ENCODE measurements at places on chromosomes 12 and 14.

DNA sequence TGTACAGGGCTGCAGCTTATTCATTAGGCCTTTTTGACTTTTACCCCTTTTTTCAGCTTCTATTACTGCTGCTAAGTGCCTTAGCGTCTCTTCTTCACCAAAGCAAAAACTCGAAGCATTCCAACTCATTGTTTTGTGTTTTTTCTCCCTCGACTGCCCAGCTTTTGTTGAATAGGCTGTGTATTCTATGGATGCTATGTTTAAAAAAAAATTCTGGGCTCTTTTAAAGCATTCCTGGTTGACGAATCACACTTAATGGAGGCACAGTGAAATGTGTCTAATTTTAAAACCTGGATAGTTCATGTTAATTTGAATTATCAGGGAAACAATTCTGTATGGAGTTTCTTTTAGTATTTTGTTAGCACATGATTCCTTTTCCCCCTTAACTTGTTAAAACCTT, 29.7 kb downstream of the KTN1 start:
- no peak for DNase-seq

- no peak for DNase-seq
These were observed 91.6 kb upstream of the PAWR start for GRCh38 chr12:79782172-79782900.

GRCh38 chr12:124713041-124713435, 145.6 kb upstream of the NCOR2 start:
- no peak for DNase-seq

DNA sequence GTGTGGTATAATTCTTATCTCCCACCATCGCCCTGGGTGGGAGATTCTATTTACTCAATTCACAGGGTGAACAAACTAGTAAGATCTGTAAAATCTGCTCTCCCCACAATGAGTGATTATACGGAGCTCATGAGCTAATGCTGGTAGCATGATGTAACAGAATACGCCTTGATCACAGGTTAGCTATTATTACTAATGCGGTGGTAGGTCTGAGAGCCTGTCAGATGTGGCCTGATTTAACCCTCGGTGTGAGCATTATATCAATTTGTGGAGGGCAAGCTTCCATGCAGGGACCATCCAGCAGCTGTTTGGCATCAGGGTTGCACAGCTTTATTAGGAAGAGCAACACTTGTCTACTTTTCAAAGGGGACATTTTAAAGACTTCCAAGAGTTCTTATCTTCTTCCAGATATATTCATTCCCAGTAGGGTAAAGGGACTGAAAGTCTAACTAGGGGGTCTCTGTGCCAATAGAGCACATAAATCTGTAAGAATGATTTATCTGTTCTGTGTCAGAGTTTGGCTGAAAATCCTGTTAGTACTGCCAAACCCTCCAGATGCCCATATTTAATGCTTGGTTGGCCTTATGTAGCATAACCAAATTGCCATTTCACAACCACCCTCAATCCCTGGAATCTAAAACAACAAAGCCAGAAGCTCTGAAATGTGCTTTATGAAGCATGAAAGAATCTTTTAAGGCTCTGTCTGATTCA, 18.7 kb downstream of the TSHR start:
- DNase-seq: no peak

DNA sequence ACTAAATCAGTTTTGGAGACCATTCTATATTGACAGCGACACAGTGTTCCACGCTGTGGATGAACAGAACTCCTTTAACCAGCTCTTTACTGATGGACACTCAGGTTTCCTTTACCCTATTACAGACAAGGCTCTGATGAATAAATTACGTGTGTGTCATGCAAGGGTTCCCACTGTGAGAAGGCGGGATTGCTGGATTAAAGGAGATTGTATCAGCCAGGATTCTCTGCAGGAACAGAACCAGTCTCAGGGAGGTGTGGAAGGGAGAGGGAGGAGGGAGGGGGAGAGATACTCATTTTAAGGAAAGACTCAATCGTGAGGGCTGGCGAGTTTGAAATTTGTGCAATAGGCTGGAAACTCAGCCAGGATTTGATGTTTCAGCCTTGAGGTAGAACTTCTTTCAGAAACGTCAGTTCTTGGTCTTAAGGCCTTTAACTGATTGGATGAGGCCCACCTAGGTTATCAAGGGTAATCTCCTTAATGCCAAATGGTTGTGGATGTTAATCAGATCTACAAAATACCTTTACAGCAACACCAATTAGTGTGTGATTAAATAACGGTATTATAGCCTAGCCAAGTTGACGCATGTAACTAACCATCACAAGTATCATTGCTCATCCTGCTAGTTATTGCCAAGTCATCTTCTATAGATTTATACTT, 104.0 kb downstream of the GCH1 start:
- DNase-seq: no peak

GRCh38 chr12:58557171-58557570, 363.1 kb downstream of the LRIG3 start:
- no peak for DNase-seq

- no peak for DNase-seq
These were observed 26.7 kb downstream of the C12orf75 start for GRCh38 chr12:105357162-105357691.

GRCh38 chr14:39641224-39641623, 209.0 kb upstream of the FBXO33 start:
- DNase-seq: no peak

DNA sequence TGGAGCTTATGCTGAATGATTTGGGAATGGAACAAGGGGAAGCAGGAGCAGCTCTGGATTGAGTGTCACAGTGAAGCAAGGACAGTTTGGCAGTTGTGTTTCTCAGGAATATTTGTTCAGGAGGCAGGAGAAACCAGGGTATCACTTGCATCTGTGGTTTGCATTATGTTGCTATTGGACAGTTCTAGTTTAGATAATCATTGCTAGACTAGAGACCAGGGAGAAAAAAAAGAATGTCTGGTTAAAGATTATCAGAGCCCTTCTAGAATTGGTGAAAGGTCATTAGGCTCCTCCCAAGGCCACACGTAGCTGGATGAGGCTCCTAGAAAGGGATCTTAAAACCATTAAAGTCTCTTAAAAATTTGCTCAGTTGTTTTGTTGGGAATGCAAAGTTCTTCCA, 17.0 kb upstream of the SRSF5 start:
- DNase-seq: no peak

- DNase-seq: no peak
These were observed 48.8 kb downstream of the SLC38A1 start for GRCh38 chr12:46219877-46220655.

GRCh38 chr14:88297306-88297705, 25.8 kb downstream of the KCNK10 start:
- DNase-seq: no peak

DNA sequence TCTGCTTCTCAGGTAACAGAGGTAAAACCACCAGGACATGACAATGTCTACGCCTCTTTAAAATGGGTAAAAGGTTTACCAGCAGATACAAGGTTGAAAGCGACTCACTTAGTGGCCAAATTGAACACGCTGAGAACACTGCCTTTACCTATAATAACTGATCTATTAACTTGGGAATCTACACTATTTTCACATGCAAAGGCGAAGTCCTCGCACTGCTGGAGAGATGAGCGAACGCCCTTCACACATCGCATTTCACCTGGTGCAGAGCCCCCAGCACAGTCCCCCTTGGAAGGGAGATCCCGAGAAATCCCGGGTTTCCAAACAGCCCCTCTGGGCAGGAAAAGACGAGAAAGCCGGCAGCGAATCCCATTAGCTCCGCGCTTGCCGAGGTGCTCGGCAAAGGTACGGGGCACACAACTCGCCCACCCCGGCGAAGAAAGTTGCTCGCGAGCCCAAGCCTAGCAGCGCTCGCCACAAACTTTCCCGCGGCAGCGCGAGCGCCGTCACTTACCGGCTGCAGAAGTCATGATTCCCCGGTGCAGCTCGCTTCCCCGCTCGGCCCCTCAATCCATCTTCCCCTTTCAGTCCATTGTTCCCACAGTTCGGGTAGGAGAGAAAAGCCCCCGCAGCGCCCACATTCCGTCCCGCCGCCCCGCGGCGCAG, 423 bp downstream of the FGD6 start:
- no peak for DNase-seq

- DNase-seq: no peak
These were observed 168.1 kb downstream of the PRKCH start for GRCh38 chr14:61489512-61489911.

DNA sequence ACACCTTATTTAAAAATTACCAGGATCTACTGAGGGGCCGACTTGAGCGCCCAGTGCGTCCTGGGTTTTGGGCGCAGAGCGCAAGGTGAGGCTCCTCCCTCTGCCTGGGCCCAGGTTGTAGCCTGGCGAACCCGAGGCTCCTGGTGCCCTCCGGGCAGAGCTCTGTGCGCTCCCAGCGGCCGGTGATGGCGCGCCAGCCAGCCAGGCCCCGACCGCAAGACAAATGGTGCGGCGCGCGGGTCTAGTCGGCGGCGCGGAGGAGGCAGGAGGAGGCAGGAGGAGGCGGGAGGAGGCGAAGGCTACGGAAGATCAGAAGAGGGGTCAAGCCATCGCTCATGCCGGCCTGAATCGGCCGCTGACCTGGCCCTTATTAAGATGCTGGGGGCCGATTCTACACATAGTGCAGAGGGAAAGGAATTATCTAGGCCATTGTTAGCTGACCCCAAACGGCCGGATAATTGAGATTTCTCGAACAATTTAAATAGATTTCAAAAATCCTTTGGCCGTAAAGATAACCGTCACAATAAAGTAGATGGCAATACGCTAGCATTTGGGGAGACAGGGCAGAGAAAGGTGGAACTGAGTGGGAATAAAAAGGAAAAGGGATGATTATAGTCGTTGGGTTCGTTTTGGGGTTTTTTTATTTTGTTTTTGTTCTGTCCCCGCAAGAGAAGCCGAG, 2.8 kb downstream of the TBX5 start:
- no peak for DNase-seq

GRCh38 chr12:65595016-65595560, 229.2 kb upstream of the HMGA2 start:
- no peak for DNase-seq

DNA sequence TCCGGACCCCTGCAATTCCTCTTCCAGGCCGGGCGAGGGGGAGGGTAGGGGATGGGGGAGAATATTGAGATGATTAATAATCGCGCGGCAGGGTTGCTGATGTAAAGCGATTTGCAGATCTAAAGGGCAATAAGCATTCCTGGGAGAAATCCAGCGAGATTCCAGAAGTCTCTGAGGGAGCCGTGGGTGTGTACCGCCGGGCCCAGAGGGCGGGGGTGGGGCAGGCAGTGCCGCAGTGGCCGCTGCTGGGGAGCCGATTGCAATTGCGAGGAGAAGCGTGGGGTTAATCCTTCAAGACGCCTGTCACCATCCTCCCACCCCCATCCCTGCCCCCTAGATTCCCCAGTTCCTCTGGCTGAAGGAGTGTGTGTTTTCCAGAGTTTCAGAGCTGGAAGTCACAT, 16.4 kb downstream of the FOS start:
- no peak for DNase-seq

GRCh38 chr12:95641299-95641952, 90.2 kb upstream of the USP44 start:
- no peak for DNase-seq

DNA sequence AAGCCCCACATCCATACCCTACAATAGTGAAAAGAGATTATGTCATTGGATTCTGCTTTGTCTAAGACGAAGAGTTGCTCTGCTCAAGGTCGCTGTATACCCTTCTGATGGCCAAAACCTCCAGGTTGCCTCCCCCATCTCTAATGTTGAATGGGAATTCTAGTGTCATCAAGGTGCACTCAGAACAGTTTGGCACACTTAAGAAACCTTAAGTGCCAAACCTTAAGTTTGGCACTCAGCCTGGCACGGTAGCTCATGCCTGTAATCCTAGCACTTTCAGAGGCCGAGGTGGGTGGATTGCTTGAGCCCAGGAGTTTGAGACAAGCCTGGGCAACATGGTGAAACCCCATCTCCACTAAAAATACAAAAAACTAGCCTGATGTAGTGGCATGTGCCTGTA, 1245.6 kb upstream of the SEL1L start:
- no peak for DNase-seq

DNA sequence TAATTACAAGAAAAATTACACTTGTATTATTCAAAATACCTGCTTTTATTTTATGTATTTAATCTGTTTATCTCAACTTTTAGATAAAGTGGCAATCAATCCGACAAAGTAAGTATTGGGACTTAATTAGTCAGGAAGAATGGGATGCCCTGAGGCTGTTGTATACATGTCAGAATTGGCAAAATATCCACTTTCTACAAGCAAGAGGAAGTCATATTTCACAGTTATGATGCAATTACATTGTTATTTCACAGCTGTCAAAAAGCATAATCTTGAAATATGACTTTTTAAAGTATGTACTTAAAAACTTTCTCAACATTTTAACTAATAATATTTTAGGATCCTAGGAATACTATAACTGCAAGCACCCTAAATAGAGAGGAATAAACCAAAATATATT, 357.1 kb upstream of the MGAT4C start:
- DNase-seq: no peak

- DNase-seq: no peak
These were observed 403.8 kb downstream of the DAD1 start for GRCh38 chr14:22185191-22185590.

GRCh38 chr12:95204141-95204866, 13.0 kb downstream of the FGD6 start:
- no peak for DNase-seq

DNA sequence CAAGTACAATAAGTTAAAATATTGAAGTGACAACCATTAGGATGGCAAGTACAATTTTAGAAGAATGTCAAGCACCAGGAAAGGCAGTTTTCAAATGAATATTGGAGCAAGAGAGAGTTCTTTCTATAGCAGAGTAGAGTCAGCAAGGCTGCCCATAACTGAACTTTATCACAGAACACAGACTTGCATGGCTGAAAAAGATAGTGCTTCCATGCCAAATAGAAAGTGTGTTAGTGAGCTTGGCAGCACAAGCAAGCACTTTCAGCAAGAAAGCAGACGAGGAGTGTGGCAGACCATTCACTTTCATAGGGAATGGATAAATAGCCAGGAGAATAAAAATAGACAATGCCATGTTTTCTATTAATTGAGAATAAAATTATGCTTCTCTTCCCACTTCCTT, 647.0 kb upstream of the MGAT4C start:
- no peak for DNase-seq

All from caudate nucleus (tissue), 63 donors.